ENCODE measurements at places on chromosomes 1 and 21. TPM values are rescaled to one million over a fixed set of nuclear protein-coding genes. Genes with fewer than 3 reads are reported as not detected.

GRCh38 chr1:162561616-162562469 lies at the start of gene UAP1:
TSS of gene UAP1 (plus strand) at chr1:162561722. CDS start at chr1:162566069, 4,347 bp downstream.
- DNase-seq, result no peak

DNA sequence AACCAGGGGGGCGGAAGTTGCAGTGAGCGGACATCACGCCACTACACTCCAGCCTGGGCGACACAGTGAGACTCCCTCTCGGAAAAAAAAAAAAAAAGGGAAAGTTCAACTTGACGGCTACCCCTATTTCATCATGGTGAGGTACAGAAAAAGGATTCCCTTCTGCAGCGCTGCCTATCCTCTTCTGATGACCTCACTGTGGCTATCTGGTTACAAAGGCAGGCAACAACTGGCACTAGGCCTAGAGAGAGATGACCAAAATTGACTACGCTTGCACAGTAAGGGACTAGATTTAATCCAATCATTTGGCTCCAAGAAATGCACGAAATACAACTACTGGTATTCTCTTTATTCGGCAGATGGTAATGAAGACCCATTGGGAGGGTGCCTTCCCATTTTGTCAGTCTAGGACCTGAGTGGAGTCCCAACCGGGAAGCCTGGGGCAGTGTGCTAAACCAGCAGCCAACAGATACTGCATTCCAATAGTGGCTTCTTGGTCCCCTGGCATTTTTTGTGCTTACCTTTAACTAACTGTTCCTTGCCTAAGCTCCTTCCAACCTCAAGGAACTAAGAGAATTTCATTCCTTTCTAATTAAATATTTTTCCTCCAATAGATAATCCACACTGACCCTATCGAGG lies 36.6 kb downstream of the ITPKB start:
- no peak for DNase-seq

- DNase-seq, result no peak
Measured at GRCh38 chr1:40421431-40422384, 28.6 kb upstream of the ZFP69B start.

Gene SPRR2B
- total RNA-seq, result not detected

GRCh38 chr1:3102641-3103040 lies 33.6 kb downstream of the PRDM16 start:
- DNase-seq, result no peak

Gene SH2D5
- total RNA-seq, result not detected

Gene ASTN1
- not detected for total RNA-seq

GRCh38 chr1:118978914-118979701 lies 9.0 kb downstream of the TBX15 start:
- DNase-seq, result no peak

DNA sequence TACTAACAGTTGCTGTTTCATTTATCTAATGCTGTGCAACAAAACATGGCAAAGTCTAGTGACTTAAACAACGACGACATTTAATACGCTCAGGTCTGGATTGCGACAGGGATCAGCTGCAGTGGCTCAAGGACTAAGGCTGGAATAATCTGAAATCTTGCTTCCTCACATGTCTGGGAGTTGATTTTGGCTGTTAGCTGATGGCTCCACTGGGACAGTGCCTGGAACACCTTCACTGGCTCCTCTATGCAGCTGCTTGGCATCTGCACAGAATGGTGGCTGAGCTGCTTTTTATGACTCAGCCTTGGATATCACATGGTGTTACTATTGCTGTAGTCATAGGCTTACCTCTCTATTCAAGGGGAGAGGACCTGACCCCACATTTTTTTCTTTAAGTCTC lies 24.0 kb upstream of the BTG3 start:
- DNase-seq, result no peak

DNA sequence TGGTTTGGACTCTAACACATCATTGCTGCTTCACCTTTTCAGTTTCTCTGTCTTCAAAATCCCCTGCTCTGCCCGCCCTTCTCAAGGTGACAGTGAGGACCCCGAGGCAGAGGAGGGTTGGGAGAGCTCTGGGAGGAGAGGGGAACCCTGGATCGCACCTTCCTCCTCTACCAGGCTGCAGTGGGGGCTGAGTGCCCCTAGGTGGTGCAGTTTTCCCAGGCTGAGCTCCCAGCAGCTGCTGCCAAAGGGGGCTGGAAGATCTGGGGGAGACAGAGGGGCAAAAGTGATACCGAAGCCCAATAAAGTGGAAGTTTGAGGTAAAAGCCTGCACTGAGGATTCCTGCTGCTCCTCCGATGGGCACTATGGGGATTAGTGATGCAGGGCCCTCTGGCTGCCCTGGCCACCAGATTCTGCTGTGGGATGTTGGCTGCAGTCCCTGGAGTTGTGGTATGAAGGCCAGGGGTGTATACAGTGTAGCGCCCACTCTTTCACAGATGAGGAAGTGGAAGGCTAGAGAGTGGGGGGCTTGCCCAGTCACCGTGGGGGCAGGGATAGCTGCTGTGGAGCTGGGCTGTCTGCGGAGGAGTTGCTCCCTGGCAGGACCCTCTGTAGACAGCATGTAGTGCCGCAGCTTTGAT lies 40.7 kb upstream of the SCMH1 start:
- DNase-seq, result peak; percentile 28

Gene OPTC
- not detected for total RNA-seq

GRCh38 chr1:9486466-9487140 lies 52.7 kb upstream of the SLC25A33 start:
- no peak for DNase-seq

Gene CTXND2
- total RNA-seq, result not detected

GRCh38 chr1:180946056-180946455 lies 33.4 kb downstream of the KIAA1614 start:
- DNase-seq, result no peak
